ENCODE measurements at places on chromosomes 3 and 15.

DNA sequence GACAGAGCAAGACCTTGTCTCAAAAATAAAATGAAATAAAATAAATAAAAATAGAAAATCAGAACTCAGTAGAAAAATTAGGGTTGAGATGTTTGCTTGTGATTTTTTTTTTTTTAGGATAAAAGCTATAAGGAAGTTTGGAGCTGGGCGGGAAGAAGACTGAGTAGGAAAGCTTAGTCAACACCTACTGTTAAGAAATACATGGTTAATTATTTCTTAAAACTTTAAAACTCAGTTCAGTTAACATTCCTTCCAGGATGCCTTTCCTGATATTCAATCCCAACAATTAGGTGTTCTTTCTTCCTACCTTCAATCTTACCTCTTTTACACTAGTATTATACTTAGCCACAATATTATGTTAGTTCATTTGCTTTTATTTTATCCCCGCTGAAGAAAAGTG, 246.2 kb downstream of the LSAMP start:
- no peak for DNase-seq

DNA sequence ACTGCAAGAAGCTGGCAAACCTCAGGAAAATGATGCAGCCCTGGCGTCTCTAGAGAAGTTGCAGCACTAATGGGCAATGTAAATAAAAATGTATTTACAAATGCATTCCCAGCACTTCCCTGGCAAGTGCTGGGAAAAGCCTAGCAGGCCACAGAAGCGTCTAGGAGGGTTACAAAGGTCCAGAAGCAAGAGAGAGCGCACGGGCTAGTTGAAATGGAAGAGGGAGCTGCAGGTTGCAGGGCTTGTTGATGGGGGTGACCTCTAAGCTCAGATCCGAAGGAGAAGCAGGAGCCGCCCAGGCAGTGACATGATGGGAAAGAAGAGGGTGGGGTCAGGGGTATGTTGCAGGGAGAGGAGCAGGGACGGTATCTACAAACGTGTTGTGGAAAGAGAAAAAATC, 2.7 kb upstream of the KNL1 start:
- DNase-seq: no peak

DNA sequence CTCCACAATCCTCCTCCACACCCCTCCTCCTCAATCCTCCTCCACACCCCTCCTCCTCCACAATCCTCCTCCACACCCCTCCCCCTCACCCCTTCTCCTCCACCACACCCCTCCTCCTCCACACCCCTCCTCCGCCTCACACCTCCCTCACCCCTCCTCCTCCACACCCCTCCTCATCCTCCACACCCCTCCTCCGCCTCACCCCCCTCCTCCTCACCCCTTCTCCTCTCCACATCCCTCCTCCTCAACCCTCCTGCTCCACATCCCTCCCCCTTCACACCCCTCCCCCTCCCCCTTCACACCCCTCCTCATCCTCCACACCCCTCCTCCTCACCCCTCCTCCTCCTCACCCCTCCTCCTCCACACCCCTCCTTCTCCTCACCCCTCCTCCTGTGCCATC, 69.8 kb upstream of the BLM start:
- no peak for DNase-seq

DNA sequence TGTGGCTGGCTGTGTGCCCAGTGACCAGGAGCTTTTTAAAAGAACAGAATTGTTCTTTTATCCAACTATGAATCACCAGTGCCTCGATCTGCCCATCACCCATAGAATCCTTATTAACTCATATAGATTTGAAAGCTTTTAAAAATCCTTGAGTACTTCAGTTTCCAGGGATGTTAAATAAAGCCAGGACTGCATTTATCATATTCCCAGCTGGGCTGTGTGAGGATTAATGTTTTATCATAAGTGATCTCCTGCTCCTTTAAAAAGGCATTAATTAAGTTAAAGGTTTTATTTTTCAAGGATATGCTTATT, 234.0 kb downstream of the MYRIP start:
- DNase-seq: peak; percentile 74

DNA sequence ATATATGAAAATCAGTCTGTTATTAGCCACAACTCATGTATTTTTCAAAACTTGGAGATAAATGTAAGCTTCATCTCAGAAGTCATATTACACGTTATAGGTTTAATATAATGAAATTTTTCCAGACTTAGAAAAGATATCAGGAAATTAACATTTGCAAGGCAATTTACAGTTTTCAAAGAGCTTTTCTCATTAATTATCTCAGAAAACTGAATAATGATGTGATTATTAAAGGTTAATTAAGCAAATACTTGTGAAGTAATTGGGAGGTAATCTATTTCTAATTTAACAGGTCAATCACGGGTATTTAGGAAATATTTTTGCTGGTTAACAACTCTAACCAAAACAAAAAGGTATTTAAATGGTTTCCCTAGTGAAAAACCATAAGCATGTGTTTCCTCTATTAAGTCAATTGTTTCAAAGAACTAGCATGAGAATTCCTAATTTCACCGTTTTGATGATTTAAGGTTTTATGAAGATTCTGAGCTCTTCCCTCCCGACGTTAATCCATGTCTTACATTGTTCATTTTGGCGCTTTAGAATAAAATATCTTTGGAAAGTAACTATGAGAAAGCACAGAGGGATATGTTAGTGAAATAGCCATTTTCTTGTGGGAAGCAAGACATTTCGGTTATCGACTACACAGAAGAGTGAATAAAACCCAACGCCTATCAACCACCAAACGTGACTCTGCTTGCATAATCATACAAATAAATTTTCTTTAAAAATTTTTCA, 1.5 kb upstream of the NEO1 start:
- DNase-seq: no peak

DNA sequence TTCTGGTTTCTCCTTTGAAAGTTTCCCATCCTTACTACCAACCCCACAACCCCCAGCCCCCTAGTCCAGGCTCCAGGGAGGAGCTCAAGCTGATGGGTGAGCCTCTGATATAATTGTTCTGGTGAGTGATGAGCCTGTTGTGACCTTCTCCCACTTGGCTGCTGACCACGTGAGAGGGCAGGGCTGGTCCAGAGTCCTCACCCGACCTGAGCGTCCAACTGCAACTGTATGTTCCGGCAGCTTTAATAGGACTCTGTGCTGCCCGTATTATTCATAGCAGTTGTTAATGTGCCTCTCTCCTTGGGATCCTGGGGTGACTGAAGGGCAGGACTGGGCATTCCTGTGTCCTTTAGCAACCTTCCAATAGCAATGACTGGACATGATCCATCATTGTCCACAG, 56.2 kb downstream of the B3GNT5 start:
- no peak for DNase-seq

DNA sequence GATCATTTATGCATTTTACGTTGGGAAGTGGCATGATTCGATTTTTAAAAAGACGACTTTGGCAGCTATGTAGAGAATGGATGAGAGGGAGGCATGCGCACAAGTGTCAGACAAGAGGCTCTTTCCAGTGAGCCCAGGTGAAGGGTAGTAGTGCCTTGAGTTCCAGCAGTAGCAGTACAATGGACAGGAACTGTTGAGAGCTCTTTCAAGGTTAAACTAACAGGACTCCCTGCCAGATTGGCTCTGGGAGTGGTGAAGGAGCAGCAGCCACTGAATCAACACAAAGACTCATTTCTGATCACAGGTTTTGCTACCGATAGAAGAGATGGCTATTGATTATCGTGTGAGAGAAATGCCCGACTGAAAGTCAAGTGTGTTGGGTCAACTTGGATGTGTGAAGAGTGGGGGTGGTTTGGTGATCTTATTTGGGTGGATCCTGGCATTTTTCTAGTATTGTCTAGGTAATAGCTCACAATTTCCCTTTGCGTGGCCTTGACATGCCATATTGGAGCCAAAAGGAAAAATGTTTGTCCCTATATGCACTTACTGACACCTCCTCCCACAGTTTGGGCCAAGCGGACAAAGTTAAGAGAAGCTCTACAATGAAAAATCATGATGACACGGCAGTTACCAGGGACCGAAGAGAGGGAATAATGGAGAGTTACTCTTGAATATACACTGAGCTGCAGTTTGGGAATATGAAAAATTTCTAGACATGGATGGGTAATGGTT, 81.6 kb upstream of the MDFIC2 start:
- DNase-seq: no peak

DNA sequence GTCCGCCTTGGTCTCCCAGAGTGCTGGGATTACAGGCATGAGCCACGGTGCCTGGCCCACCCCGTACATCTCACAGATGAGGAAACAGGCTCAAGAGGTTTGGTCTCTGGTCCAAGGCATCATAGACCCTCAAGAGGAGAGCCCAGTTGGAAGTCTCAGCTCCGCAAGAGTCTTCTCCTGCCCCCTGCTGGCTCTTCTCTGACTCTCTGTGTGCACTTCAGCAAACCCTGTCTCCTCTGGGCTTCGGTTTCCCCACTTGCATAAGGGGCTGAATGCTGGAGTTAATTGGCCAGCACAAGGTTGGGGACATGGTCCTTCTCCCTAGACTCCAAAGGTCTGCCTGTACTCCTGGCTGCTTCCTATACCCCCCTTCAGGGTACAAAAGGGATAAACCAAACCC, 3.9 kb downstream of the MST1R start:
- peak; percentile 25 for DNase-seq

DNA sequence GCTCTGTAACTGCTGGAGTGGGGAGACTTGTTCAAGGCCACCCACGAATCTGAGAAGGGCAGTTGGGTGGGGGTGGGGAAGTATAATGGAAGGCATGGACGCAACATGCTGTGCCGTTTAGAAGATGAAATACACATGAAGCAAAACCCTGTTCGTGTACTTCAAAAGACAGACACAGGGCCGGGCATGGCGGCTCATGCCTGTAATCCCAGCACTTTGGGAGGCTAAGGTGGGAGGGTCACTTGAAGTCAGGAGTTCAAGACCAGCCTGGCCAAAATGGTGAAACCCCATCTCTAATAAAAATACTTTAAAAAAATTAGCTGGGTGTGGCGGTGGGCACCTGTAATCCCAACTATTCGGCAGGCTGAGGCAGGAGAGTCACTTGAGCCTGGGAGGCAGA, 36.9 kb upstream of the SFMBT1 start:
- no peak for DNase-seq

- no peak for DNase-seq
These were observed 88.9 kb upstream of the OSBPL11 start for GRCh38 chr3:125684199-125684598.

GRCh38 chr3:193983846-193984818, 151.8 kb upstream of the HES1 start:
- DNase-seq: peak; percentile 16

DNA sequence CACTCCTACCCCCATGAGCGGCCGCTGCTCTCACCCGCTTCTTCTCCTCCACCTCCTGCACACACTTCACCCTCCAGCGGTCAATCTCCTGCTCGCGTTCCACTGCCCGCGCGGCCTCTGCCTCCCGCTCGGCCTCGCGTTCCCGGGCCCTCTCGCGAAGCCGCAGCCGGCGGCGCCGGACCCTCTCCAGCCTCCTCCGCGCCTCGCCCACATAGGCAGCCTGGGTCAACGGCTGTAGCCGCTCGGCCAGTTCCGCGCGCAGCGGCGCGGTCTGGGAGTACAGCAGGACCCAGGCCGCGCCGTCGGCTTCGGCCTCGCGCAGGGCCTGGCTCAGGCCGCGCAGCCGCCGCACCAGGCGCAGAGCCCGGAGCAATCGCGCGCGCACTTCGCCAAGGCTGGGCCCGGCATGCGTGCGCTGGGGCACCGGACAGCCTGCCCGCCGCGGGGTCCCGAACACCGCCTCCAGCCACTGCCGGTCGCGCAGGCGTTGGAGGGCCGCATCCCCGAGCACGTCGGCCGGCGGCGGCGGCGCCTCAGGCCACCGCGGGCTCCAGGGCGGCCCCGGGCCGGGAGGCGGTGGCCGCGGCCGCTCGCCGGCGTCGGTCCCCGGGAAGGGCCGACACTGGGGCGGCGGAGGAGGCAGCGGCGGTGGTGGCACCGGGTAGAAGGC, 595 bp downstream of the PDCD7 start:
- DNase-seq: peak; percentile 49

DNA sequence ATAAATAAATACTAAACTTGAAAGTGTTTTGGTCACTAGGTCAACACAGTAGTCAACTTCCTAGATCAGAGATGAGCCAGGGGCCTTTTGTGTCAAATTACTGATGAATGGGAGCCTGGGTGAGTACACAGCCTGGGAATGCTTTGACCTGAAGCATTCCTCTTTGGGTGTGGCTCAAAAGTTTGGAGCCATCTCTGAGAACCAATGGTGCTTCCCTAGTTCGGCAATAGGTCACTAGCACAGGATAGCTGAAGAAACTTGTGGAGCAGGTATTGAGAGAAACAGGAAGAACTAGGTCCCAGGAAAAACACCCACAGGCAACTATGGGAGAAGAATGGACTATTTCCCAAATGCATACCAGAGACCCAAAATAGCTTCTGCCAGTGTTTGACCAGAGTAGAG, 56.6 kb upstream of the PLXND1 start:
- peak; percentile 97 for DNase-seq

DNA sequence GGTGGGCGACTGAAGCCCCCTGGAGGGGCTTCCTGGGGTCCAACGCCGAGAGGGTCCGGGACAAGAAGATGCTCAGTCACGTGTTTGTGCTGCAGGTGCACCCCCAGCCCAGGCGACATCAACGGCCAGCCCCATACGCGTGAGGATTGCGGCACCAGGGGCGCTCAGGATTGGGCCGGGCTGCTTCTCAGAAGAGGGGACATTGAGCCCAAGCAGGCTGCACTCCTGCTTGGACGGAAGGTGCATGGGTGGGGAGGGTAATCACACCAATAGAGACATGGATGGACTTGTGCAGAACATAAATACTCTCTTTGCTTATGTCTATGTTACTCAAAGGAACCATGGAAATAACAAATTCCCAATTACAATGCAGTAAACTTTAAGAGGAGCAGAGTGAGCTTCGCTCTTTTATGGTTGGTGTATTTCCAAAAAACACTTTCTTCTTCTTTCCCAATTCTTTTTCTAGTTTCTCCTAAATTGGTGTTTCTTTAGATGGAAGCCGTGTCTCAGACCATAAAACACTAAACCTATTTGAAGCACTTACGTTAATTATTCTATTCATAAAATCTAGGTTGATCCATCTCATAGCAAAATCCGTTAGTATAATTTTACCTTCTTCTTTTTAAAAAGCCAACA, 182.7 kb downstream of the GOLGA6L6 start:
- no peak for DNase-seq

DNA sequence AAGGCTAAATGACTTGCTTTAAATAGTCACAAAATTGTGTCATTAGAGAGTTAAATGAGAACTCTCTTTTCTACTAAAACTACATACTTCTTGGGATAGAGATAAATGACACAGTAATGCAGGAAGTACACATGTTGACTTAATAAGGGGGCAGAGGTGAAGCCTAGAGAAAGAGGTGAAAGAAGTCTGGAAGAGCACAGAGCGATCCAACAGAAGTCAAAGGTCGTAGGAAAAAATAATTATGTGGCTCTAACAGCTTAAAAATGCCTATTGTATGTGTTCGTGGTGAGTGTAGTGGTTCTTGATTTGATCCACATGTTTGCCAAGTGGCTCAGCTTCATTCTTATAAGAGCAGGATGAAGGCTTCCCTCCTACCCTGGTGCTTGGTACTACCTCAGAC, 61.7 kb downstream of the TMEM212 start:
- DNase-seq: no peak

- no peak for DNase-seq
These were observed 550.7 kb upstream of the DPPA4 start for GRCh38 chr3:109888026-109888425.

- no peak for DNase-seq
These were observed 4.4 kb downstream of the GATM start for GRCh38 chr15:45373976-45374375.

Data from epithelial cell of esophagus (primary cell).